Central memory CD8-positive, alpha-beta T cell (primary cell): ENCODE measurements at places on chromosomes 16 and 17.

GRCh38 chr17:61400066-61400716 is 548 bp downstream of the TBX2 start:
- peak overlapping the region; percentile 71 for H3K4me3 ChIP-seq
- H3K27ac ChIP-seq = no peak overlapping the region
- H3K36me3 ChIP-seq = peaks cover 17% of the 10 kb centered on the region
- no peak for DNase-seq
- peaks cover 31% of the 10 kb centered on the region for H3K4me1 ChIP-seq

DNA sequence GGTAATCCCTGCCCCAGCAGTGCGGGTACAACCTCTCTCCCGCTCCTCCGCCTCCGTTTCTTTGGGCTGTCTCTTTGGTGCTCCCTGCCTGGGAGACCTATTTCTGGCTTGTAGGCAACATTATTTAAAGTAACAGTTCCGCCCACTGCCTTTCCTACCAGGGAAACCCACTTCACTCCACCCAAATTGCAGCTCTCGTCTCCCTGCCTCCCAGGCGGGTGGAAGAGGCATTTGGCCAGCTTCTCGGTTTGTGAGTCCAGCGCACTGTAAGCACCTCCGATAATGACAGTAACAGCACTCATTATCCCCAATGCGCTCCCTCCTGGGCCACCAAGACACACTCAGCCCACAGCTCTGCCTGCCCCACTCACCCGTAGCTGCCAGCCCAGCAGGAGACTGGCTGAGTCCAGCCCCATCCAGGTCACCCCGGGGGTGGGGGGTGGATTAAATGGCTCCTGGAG is 165.1 kb upstream of the CDC42EP4 start:
- H3K36me3 ChIP-seq = no peaks in the 10 kb centered on the region
- peaks cover 38% of the 10 kb centered on the region for H3K27me3 ChIP-seq
- no peak overlapping the region for H3K4me3 ChIP-seq
- H3K4me1 ChIP-seq = no peaks in the 10 kb centered on the region
- H3K27ac ChIP-seq = no peak overlapping the region
- no peak for DNase-seq

- peaks cover 67% of the 10 kb centered on the region for H3K36me3 ChIP-seq
- DNase-seq = no peak
- H3K4me1 ChIP-seq = peaks cover 68% of the 10 kb centered on the region
Observed at GRCh38 chr16:29743827-29744531, 1.8 kb downstream of the C16orf54 start.

- no peaks in the 10 kb centered on the region for H3K27me3 ChIP-seq
- H3K4me3 ChIP-seq = no peak overlapping the region
- H3K27ac ChIP-seq = no peak overlapping the region
- DNase-seq = no peak
- no peaks in the 10 kb centered on the region for H3K4me1 ChIP-seq
Observed at GRCh38 chr17:72399608-72400487, 279.0 kb downstream of the SOX9 start.

- H3K36me3 ChIP-seq = no peaks in the 10 kb centered on the region
- H3K27ac ChIP-seq = no peak overlapping the region
- H3K4me1 ChIP-seq = no peaks in the 10 kb centered on the region
- DNase-seq = no peak
Observed at GRCh38 chr16:20647736-20648135, 49.7 kb downstream of the ACSM1 start.

GRCh38 chr16:78942625-78943245 is 657.8 kb downstream of the MAF start:
- no peaks in the 10 kb centered on the region for H3K36me3 ChIP-seq
- H3K4me3 ChIP-seq = no peak overlapping the region
- no peaks in the 10 kb centered on the region for H3K27me3 ChIP-seq
- H3K27ac ChIP-seq = no peak overlapping the region
- DNase-seq = no peak

DNA sequence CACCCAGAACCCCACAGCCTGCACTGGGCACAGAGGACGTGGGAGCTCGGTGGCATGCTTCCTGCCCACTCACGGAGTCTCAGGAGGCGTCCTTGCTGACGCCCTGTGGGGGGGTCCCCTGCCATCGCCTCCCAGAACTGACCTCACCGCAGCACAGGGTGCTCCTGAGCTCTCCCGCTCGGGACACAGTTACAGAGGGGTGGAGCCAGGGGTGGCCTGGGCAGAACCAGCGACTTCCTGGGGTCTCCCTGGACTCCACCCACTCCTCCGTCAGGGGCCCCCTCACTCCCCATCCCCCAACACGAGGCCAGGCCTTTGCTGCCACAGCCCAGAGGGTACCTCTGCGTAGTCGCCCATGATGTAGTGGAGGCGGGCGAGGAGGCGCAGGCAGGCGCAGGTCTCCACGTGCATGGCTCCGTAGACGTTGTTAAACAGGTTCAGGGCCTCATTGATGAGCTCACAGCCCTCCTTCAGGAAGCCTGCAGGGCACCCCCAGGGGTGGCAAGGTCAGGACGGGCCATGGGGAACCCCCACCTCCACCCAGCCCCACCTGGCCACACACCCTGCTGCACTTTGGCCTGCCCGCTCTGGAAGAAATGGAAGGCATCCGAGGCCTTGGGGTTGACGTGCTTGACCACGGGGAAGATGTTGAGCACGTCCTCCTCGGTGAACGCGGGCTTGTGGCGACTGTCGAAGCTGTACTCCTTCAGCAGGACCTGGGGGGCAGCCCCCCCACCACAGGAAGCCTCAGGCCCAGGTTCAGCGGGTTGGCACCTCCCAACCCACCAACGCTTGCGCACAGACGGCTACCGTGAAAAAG is 17.8 kb downstream of the CLUH start:
- DNase-seq = no peak
- peak overlapping the region; percentile 41 for H3K27ac ChIP-seq
- peaks cover 17% of the 10 kb centered on the region for H3K4me1 ChIP-seq
- H3K36me3 ChIP-seq = peaks cover 16% of the 10 kb centered on the region

DNA sequence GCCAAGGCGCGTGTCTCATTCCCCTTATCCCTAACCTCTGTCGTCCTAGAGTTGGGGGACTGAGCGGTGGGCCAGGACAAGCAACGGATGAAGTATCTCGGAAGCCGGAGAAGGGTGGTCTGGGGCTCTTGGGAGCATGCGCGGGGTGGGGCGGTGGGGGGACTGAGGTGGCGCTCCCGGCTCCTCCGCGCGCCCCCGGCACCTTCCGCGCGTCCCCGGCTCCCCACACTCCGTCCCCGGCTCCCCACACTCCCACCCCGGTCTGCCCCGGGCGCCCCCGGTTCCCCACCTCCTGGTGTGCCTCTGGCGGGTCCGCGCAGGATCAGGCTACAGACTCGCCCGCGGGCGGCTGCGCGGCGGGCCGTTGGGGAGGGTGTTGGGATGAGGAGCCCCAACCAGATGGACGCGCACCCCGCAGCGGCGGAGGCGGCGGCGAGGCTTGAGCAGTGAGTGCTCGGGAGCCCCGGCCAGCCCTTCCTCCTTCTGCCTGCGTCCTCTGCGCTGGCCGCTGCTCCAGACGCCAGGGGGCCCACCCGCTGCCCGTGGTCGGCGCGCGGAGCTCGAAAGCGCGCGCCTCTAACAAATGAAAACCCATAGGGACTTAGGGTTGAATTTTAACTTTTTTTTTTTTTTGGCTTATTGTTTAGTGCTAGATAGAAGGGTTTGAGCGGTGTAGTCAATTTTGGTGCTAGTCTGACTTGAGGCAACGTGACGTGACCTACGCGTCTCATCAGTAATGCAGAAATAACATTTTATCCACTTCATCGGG is 5.6 kb upstream of the CRYM start:
- peaks cover 6% of the 10 kb centered on the region for H3K4me1 ChIP-seq
- no peak for DNase-seq
- peaks cover 83% of the 10 kb centered on the region for H3K27me3 ChIP-seq
- H3K4me3 ChIP-seq = no peak overlapping the region
- H3K36me3 ChIP-seq = no peaks in the 10 kb centered on the region
- H3K27ac ChIP-seq = no peak overlapping the region

DNA sequence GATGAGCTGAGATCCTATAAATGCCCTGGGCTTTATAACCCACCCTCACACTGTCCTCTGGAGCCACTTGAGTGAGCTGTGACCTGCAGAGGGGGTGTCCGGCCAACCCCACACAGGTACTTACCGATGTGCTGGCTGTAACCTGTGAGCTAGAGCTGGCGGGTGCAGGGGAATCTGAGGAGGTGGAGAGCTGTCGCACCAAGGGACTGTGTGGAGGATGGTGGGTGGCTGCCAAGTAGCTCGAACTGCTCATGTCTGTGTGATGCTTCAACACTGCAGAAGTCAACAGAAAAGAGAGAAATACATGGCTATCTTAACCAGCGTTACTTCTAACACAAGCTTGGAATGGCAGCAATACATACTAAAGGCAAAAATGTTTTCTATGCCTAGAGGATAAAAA is 39.4 kb downstream of the STH start:
- H3K27ac ChIP-seq = no peak overlapping the region
- DNase-seq = no peak
- no peak overlapping the region for H3K4me3 ChIP-seq
- H3K36me3 ChIP-seq = peaks cover 70% of the 10 kb centered on the region

- no peak overlapping the region for H3K4me3 ChIP-seq
- H3K27me3 ChIP-seq = no peaks in the 10 kb centered on the region
- DNase-seq = no peak
- H3K27ac ChIP-seq = no peak overlapping the region
- H3K36me3 ChIP-seq = no peaks in the 10 kb centered on the region
Observed at GRCh38 chr16:82282662-82283061, 112.6 kb upstream of the MPHOSPH6 start.

- H3K27ac ChIP-seq = peak overlapping the region; percentile 97
- peaks cover 87% of the 10 kb centered on the region for H3K4me1 ChIP-seq
- H3K27me3 ChIP-seq = no peaks in the 10 kb centered on the region
- DNase-seq = no peak
- H3K4me3 ChIP-seq = peak overlapping the region; percentile 98
Observed at GRCh38 chr17:47732399-47733046, 513 bp upstream of the TBX21 start.

DNA sequence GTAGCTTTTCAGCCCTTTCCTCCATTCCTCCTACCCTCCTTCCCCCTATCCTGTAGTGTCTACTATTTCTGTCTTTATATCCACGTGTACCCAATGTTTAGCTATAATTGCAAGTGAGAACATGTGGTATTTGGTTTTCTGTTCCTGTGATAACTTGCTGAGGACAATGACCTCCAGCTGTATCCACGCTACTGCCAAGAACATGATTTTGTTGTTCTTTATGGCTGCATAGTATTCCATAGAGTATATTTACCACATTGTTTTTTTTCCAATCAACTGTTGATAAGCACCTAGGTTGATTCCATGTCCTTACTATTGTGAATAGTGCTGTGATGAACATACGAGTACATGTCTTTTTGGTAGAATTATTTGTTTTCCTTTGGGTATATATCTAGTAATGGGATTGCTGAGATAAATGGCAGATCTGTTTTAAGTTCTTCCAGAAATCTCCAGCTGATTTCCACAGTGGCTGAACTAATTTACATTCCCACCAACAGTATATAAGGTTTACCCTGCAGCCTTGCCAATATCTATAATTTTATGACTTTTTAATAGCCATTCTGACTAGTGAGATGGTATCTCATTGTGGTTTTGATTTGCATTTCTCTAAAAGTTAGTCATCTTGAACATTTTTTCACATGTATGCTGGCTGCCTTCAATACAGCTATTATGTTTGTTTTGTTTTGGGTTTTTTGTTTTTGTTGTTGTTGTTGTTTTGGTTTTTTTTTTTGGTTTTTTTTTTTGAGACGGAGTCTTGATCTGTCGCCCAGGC is 10.9 kb upstream of the COPRS start:
- no peaks in the 10 kb centered on the region for H3K27me3 ChIP-seq
- H3K36me3 ChIP-seq = peaks cover 82% of the 10 kb centered on the region
- DNase-seq = no peak
- H3K27ac ChIP-seq = no peak overlapping the region

GRCh38 chr16:1981398-1981836 is at the start of gene NOXO1:
Gene NOXO1, minus strand, starts transcription at chr16:1981469. Its CDS starts 290 bp downstream, at chr16:1981179.
- peaks cover 12% of the 10 kb centered on the region for H3K4me1 ChIP-seq
- peak within 1 kb of the TSS; percentile 72 for H3K4me3 ChIP-seq
- peaks cover 26% of the 10 kb centered on the region for H3K36me3 ChIP-seq
- no peak within 1 kb of the TSS for H3K27ac ChIP-seq
- peaks cover 14% of the 10 kb centered on the region for H3K27me3 ChIP-seq

DNA sequence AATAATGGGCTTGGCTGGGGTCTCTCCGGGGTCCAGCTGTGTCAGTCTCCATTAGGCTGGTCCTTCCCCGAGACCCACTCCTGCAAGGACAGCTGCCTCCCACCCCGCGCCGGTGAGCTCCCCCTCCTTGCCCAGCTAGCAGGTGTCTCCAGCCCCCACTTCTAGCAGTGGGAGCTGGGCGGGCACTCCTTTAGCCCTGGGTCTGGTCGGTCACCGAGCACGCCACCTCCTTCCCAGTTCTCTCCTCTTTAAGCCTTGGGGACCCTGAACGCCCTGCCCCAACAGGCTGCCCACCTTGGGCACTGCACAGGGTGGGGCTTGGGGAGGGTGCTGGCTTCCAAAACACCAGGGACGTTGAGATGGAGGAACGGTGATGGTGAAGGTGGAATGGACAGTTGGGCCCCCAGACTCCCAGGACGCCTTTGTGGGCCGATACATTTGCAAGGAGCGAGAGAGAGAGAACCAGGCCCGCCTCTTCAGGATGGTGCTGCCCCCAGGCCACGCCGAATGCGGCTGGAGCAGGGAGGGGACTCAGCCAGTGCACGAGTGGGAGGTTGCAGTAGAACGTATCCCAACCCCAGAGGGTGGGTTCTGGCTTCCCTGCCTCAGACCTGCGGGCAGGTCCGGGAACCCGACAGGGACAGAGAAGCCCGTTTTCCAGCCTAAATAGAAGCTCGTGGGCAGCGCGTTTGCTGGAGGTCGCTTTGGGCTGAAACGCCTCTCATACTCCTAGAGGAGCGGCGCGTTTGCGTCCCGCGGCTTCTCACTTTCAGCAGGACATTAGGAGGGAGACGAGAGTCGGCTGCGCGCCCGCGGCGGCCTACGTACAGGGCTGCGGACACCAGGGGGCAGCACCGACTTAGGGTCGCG is 10.7 kb downstream of the TBX2 start:
- peak overlapping the region; percentile 74 for H3K4me3 ChIP-seq
- H3K27ac ChIP-seq = no peak overlapping the region
- peaks cover 9% of the 10 kb centered on the region for H3K36me3 ChIP-seq
- peaks cover 44% of the 10 kb centered on the region for H3K27me3 ChIP-seq
- peaks cover 15% of the 10 kb centered on the region for H3K4me1 ChIP-seq

GRCh38 chr16:85963753-85964285 is 64.9 kb downstream of the IRF8 start:
- H3K36me3 ChIP-seq = no peaks in the 10 kb centered on the region
- DNase-seq = no peak
- no peaks in the 10 kb centered on the region for H3K4me1 ChIP-seq
- H3K27me3 ChIP-seq = no peaks in the 10 kb centered on the region
- H3K4me3 ChIP-seq = no peak overlapping the region

GRCh38 chr16:84836967-84837366 is 17.2 kb downstream of the CRISPLD2 start:
- no peaks in the 10 kb centered on the region for H3K36me3 ChIP-seq
- no peak overlapping the region for H3K4me3 ChIP-seq
- no peaks in the 10 kb centered on the region for H3K4me1 ChIP-seq
- no peak overlapping the region for H3K27ac ChIP-seq
- peaks cover 65% of the 10 kb centered on the region for H3K27me3 ChIP-seq

DNA sequence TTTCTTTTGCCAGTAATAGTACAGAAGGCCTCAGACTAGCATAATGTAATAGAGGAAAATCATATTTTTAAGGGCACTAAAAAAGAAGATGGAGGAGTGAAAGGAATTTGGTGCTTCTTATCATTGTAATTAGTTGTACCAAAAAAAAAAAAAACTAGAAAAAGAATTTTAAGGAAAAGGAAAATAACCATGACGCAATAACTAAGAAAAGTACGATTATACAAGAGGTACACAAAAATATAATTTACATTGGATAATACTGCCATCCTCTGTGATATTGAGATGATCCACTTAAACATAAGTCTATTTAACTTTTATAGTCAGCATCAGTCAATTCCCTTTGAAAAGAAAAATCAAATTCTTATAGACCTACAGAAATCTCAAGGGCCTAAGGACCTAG is 146.7 kb upstream of the IRX5 start:
- no peak for DNase-seq
- H3K27me3 ChIP-seq = no peaks in the 10 kb centered on the region
- H3K4me3 ChIP-seq = no peak overlapping the region
- no peaks in the 10 kb centered on the region for H3K36me3 ChIP-seq
